ENCODE measurements at places on chromosomes 3 and 15.

DNA sequence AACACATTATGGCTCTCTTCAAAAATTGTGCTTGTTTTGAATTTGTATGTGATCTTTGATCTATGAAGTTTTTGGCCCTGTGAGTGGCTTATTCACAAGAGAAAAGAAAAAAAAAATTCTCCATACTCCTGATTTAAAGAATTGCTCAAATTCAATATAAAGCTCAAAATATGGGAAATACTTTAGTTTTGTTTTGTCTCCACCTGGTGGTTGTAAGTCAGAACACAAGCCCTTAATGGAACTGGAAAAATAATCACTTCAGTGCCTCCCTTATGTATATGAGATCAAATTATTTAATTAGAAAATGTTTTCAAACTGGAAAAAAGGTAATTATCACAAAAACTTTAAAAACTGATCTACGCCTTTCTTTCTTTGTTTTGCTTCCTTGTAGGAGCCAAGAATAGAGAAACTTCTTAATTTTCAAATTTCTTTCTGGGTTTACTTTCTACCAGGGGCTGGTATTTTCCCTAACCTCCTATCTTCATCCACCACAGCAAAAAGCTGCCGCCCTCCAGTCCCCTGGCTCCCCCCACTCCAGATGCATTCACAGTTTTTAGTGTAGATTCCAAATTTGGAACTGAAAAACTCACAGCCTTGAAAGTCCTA is 50.6 kb downstream of the SERP1 start:
- DNase-seq = peak; percentile 39

DNA sequence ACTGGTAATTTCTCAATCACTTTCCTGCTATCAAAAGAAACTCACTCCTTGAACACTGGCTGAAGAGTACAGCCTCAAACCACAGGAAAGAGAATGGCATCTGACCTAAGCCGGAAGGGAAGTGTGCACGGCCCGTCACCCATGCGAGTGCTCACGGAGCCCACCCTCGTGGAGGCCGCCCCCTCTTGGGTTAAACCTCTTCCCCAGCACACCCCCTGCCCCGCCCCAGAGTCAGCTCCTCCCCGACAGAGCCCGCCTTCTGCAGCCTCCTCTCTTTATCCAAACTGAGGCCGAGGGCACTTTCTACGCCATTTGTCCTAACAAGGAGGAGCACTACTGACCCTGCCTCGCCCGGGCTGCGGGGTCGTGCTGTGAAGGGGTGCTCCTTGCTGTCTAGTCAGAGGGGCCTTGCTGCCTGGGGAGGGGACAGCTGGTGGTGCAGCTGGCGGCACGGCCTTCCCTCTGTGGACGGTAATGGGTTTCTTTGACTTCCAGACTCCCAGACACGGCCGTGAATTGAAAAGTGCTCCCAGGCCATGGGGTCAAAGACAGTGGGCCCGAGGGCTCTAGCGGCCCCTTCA is 137.7 kb downstream of the NSMCE3 start:
- DNase-seq = peak; percentile 16

DNA sequence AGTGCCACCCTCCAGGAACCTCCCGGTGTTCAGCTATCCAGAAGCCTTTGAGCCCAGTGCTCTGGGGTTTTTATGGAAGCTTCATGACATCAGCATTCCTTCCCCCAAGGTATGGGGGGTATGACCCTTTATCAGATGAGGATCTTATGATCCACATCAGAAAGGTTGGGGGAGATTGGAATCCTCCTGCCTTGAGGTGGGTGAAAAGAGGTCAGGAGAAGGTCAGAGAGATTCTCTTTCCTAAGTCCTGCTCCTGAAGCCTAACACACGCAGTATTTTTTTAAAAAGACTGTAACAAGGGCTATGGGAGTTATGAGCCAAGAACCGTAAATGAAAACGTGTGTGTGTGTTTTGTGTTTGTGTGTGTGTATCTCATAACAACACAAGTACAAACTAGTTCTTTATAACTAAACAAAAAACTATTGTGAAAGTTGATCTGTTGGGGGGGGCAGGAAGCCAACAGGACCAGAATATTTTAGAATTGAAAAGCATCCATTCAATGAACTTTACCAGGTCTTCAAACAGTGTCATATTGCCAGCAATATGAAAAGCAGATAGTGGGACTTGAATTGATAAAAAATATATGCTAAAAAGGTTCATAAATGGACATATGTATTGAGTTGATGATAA is 13.2 kb downstream of the MKRN3 start:
- no peak for DNase-seq

GRCh38 chr15:58518626-58519025 is 86.8 kb downstream of the LIPC start:
- DNase-seq = no peak

DNA sequence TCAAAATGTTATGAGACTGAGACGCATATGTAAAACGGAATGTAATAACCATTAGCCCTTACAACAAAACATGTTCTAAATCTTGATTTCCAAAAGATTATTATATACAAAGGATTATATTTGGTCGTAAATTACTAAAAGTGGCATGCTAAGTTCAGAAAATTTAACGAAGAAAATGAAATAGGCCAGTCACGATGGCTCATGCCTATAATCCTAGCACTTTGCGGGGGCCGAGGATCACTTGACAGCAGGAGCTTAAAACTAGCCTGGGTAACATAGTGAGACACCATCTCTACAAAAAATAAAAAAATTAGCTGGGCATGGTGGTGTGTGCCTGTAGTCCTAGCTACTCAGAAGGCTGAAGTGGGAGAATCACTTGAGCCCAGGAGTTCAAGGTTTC is 29.0 kb downstream of the ACAD11 start:
- no peak for DNase-seq

GRCh38 chr3:12750658-12751071 is 8.4 kb downstream of the TMEM40 start:
- no peak for DNase-seq

DNA sequence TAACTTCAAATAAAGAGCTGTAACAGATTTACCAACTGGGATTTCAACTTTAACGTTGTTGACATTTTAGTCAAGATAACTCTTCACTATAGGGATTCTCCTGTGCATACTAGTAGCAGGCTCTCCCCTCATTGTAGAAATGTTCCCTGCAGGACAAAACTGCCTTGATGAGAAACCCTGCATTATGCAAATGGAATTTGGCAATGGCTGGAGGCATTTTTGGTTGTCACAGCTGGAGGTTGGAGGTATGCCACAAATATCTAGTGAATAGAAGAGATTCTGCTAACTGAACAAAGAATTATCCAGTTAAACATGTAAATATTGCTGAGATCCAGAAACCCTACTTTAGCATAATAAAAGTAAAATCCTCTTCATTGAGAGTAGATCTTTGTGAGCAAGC is 928.8 kb upstream of the ALCAM start:
- DNase-seq = no peak

GRCh38 chr3:68999605-69000004 is 13.9 kb downstream of the EOGT start:
- no peak for DNase-seq

DNA sequence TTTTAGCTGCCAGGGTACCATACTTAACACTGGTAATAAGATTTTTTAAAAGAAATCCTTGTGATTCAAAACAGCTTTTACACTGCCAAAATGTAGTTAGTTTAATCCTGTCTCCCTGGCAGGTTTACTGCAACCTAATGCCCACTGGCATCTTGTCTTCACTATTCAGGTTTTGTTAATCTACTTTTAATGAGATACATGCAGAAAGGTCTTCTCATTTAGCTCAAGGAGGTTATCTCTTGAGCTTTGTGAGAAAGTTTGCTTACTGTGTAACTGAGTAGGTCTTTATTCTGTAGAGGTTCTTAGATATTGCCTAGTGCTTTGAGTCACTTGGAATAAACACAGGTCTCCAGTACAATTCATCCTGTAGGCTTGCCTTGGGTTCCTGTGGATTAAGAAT is 110.7 kb downstream of the PIK3R4 start:
- DNase-seq = no peak

DNA sequence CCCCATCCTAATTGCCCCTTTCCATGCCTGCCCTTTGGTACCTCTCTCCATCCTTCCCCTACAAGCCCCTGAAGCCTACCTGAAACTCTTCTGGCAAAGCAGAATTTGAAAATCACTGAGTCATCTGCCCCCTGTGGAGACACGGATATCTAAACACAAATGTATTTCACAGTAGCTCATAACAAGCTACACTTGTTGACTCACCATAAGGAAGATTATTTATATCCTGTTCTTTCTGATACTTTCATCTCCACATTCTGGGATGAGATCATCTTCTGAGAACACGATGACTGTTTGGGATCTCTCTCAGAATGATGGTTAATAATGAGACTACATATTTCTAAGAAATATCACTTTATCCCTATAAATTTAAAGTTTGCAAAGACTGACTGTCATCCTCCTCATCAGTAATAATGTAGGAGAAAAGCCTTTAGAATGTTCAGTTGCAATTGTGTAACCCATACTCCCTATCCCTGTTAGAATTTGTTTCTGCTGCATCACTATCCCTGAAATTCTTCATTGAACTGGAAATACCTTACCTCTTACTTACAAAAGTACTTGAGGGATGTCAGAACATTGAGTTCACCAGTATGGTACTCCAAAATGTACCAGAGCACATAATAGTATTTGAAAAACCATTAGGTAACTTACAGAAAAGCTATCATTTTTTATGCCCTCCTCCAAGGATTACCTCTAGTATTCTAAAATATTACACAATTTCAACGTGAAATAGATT is 116.1 kb upstream of the IL12A start:
- no peak for DNase-seq

GRCh38 chr3:81436182-81436581 is 325.3 kb downstream of the GBE1 start:
- no peak for DNase-seq

GRCh38 chr3:27577504-27577903 is 93.3 kb upstream of the SLC4A7 start:
- no peak for DNase-seq

GRCh38 chr3:21654241-21654640 is 96.8 kb downstream of the ZNF385D start:
- DNase-seq = no peak

DNA sequence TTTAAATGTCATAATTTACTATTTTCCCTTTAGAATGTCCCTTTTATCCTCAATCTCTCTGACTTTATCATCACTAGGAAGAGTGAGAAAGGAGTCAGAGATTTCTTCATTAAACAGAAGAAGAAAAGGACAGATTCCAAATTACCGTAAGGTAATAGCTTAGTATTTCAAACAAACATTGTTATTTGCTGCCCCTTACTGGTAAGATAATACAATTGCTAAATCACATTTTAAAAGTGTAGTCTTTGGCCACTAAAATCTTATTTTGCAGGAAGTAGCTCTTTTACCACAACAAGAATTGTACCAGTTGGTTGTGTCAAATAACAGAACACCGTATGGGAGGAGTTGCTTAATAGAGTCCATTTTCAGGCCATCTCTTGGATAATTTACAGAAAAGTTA is 53.7 kb downstream of the CGGBP1 start:
- peak; percentile 39 for DNase-seq

DNA sequence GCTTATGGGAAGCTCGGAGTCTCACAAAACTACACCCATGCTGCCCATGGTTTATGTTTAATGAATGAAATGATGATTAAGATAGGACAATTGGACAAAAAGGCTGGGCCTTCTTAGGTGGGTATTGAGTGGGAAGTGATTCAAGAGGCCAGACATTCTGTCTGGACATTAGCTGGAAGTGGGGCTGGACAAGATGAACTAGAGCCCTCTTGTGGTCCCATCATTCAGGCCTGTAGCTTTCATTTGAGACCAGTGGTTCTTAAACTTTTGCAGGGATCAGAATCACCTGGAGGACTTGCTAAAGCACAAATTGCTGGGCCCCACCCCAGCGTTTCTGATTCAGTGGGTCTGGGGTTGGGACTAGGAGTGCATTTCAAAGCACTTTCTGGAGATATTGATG is 290.4 kb upstream of the CTDSPL start:
- no peak for DNase-seq

DNA sequence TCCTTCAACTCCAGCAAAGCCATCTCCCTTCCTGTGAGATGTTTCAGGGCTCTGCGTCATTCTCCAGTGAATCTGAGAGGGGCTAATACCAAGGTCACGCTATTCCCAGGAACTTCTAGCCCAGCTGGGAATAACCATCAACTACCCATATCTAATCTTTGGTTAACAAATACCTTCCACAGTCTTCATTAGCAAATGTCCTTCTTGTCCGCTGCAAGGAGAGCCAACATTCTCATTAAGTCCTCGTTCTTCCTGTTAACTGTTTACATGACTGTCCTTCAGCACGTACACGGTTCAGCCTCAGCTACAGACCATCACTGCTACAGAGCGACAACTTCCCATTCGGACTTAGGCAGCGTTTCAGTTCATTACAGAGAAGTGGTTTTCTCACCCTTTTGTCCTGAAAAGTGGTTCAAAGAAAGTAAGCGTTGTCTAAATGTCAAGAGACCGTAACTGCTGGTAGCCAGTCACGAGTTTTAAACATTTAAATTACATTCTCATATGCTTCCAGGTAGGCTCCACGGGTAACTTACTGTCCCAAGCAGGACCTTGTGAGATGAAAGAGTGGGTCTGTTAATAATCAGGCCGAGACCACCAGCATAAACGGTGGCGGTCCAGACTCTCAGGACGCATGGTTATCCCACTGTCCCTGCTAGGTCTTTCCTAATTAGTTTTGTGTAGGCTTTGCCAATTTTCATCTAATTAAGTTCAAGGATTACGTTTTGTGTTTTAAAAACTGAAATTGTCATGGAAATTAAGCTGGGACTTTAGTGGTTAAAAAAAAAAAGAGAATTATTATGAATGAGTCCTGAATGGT is 63.8 kb downstream of the CHSY1 start:
- DNase-seq = no peak

DNA sequence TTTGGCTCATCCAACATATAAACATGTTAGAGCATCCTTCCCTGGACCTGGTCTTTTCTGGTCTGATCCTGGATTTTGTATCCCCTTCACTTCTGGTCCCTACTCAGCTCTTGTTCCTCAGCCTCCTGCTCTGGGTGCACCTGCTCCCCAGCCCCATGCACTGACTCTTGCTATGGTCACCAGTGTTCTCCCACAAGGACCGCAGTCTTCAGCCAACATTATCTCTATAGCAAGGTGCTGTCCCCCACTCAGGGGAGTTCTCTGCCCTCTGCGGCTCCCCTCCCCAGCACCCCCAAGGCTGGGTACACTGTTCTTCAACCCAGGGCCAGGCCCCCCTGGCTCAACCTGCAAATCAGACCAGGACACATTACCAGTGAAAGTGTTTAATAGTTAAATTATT is 80.2 kb downstream of the SEC22A start:
- no peak for DNase-seq

DNA sequence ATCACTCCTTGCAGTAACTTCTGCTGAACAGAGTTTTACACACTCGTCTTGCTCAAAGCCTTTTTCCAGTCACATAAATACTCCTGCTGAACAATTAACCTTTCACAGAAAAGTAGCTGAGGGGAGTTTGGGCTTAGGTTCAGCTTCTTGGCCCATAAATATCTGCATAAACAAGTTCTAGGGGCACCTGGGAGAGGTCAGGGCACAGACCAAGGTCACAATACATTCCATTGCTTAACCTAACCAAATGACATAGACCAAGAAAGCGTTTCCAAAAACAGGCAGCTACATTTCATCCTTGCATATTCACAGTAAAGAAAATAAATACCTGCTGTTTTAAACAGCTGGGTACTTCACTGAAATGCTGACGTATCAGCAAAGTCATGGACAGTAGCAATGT is 101.3 kb downstream of the THRB start:
- no peak for DNase-seq

Measured in Jurkat, Clone E6-1 (cell line).